ENCODE measurements at places on chromosomes 16 and 17.

DNA sequence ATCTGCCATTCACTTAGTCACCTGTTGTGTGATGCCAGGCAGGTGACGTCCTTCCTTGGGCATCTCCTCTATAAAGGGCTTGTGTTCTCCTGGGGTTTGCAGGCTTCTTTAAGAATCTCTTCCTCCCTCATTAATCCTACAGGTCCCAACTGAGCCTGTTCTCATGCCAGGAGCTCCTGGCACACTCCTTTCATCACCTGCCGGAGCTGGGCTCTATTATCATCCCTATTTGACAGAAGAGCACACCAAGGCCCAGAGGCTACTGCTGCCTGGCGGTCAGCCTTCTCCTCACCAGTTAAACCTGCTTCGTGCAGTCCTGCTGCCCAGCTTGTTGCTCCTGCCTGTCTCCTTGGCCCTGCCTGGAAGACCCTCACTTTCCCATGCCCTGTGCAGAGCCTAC lies 51.2 kb downstream of the RAI1 start:
- no peak for DNase-seq

- DNase-seq: no peak
Measured at GRCh38 chr16:56672761-56673536, 3.3 kb downstream of the MT1H start.

DNA sequence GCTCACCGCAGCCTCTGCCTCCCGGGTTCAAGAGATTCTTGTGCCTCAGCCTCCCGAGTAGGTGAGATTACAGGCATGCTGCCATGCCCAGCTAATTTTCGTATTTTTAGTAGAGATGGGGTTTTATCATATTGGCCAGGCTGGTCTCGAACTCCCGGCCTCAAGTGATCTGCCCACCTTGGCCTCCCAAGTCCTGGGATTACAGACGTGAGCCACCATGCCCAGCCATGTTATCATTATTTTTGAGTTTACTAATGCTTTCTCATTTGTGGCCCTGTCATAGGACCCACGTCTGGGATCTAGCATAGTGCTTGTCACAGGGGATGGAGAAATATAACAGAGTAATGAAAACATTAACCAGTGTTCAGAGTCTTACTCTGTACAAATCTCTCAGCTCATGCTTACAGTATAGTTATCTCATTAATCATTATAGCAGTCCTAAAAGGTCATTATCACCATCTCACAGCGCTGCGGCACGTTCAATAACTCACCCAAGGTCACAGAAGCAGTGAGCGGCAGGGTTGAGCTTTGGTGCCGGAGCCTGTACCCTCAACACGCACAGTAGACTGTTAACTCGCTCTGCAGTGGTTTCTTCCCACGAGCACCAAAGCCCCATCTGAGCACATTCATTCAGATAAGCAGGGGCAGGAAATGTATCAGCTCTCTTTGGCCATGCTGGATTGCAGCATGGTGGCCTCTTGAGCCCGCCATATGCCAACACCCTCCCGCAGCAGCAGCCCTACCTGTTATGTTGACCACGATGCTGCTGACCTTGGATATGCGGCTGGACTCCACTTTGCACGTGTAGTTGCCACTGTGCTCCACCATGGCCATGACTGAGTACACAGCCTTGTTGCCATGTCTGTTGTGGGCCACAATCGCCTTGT lies 21.4 kb downstream of the PECAM1 start:
- no peak for DNase-seq

GRCh38 chr17:81154961-81155360 lies 10.3 kb upstream of the PVALEF start:
- DNase-seq: no peak

DNA sequence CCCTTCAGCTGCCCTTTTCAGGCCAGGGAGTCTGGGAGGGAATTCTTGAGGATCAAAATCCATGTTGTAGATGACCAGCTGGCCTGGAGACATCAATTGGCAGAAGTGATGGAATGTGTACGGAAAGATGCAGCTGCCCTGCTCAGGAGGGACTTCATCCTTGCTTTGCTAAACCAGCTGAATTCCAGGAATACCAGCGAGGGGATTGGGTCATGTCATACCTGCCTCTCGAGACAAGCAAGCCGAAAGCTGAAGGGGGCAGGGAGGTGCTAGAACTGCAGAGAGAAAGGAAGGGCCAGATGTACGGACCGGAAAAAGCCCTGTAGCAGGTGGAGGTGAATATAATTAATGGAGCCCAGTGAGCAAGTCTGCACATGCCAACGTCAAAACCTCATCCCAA lies 25.6 kb upstream of the NTN1 start:
- no peak for DNase-seq
